Smooth muscle cell of the coronary artery (primary cell): ENCODE measurements at places on chromosomes 2 and 18. TPM values are rescaled to one million over a fixed set of nuclear protein-coding genes. Genes with fewer than 3 reads are reported as not detected.

The MYCN gene
- total RNA-seq: not detected in 2 replicates

The GALNT3 gene
- total RNA-seq: 0.08 TPM in 1 of 2 replicates, not detected in the other

The TNFAIP6 gene
- total RNA-seq: 13.8 and 89.5 TPM in 2 replicates

The DAW1 gene
- total RNA-seq: 0.12 and 9.5 TPM in 2 replicates

The SRBD1 gene
- 6.9 and 15.3 TPM in 2 replicates for total RNA-seq
